NCI-H1436 treated with DMSO at 0.1 percent for 48 hours (cell line): ENCODE measurements at places on chromosomes 13 and 19.

- DNase-seq, result no peak
These were observed 67.6 kb upstream of the SOX1 start for GRCh38 chr13:111999352-111999751.

DNA sequence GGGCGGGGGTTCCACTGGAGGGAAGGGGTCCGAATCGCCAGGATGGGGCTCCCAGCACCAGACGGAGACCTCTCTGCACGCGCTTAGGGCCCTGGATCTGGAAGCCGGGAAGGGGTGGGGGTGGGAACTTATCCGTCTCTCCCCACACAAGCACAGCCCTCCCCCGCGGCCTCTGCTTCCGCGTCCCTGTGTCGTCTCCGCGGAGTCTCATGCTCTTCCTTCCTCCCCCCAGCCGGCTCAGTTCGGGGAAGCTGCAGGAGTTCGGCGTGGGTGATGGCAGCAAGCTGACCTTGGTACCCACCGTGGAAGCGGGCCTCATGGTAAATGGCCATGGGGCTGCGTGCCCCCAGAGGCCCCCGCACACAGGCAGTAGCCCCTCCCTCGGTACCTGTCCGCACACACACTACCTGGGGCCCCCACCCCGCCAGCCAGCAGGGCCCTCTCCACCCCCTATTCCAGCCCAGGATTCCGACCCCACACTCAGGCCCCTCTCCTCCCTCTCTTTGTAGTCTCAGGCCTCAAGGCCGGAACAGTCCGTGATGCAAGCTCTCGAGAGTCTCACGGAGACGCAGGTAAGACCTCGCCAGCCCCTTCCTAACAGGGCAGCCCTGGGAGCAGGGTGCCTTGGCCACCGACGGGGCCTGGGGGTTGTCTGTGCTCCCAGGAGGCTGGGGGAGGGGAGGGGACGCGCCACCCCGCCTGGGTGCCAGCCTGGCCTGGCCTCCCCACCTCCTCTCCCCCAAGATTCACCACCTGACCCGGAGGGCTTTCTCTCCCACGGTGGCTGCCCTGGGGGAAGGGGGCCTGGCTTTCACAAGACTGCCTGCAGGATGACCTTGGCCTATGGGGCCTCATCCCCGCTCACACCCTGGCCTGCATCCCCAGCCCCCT lies 3.2 kb downstream of the MIDN start:
- DNase-seq, result no peak

DNA sequence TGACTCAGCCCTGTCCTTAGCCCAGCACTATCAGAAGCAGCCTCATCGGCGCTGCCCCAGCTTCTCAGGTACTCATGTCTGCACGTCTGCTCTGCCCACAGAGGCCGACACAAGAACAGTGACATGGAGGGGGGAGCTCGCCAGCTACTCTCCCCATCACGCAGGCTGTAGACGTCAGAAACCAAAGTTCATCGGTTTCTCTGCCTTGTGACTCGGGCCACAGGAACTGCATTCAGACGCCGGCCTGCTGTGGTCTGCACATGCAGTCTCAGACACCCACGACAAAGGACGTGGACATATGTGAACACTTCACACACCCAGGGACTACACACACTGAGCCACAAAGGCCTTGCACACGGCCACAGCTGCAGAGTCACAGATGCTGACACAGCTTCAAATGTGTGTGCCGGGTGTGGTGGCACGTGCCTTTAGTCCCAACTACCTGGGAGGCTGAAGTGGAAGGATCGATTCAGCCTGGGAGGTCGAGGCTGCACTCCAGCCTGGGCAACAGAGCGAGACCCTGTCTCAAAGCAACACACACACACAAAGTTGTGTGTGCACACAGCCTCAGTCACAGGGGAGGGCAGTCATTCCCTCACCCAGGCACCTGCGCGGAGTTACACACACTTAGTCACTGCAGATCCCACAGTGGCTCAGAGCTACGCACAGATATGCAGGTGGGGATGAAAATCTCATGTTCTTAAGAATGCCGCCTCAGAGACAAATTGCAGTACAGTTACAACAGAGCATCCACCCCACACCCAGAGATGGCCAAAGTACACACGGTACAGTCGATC lies 4.9 kb upstream of the ZFP36 start:
- no peak for DNase-seq

DNA sequence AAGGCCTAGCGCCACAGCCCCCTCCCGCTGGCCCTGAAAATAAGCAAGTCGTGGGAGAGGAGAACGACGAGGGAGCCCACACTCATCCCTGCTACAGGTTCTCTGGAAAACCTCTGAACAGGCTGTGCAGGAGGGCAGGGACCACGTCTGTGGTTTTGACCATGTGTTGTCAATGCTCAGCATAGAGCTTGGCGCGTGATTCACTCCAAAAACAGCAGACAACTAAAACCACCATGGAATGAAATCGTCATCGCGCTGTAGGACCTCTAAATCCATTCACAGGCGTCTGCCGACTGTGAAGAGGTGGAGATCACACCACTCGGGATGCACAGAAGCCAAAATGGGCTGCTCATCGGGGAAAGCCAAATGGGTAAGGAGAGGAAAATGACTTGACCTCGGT lies 121.3 kb downstream of the COL4A1 start:
- no peak for DNase-seq

- no peak for DNase-seq
These were observed 51.1 kb downstream of the LMO7 start for GRCh38 chr13:75687150-75687763.

- DNase-seq, result no peak
These were observed 76.9 kb downstream of the ITGBL1 start for GRCh38 chr13:101529422-101529821.

- no peak for DNase-seq
These were observed 787.9 kb upstream of the KLHL1 start for GRCh38 chr13:70896136-70896535.

GRCh38 chr13:48624858-48625257 lies 28.9 kb upstream of the CYSLTR2 start:
- DNase-seq, result no peak

- no peak for DNase-seq
These were observed 168.5 kb upstream of the OBI1 start for GRCh38 chr13:78827471-78827870.
